ENCODE measurements at places on chromosomes 7 and 10. TPM values are rescaled to one million over a fixed set of nuclear protein-coding genes. Genes with fewer than 3 reads are reported as not detected.

GRCh38 chr10:99658622-99659030 is 683 bp upstream of the ENTPD7 start:
- no peak for DNase-seq
- H3K4me3 ChIP-seq: peak overlapping the region; percentile 75
- H3K27ac ChIP-seq: no peak overlapping the region
- peaks cover 20% of the 10 kb centered on the region for H3K4me1 ChIP-seq

DNA sequence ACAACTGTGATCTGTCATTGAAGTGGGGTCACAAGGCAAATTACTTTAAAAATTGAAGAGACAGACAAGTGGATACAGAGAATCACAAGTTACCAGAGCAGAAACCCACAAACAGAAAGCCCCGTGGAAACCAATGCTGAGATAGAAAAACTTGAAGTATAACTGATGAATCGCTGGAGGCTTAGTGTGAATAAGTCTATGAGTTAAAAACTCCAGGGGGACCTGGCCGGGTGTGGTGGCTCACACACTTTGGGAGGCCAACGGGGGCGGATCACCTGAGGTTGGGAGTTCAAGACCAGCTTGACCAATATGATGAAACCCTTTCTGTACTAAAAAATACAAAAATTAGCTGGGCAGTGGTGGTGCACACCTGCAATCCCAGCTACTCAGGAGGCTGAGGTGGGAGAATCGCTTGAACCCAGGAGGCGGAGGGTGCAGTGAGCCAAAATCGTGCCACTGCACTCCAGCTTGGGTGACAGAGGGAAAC is 69.7 kb upstream of the ZNRF2 start:
- H3K27ac ChIP-seq: no peak overlapping the region
- no peaks in the 10 kb centered on the region for H3K36me3 ChIP-seq
- H3K4me3 ChIP-seq: no peak overlapping the region
- H3K4me1 ChIP-seq: peaks cover 11% of the 10 kb centered on the region
- H3K27me3 ChIP-seq: no peaks in the 10 kb centered on the region

The KIAA1549 gene
- total RNA-seq: 3.2 TPM

DNA sequence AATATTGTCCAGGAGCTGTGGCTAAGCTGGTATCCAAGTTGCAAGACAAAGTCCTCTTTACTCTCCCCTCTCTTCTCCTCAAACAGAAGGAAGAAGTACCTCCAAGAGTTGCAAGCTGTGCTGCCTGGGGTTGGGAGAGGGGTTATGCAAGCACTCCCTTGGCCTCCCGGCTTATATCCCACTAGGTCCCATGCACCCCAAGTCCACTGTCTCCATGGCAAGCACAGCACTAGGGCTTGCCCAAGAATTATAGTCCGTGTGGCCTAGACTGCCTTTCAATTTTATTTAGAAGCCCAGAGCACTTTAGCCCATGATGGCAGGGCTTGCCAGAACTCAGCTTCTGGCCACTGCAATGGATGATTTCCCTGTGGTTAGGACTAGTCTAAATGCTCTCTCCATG is 40.4 kb upstream of the TECTB start:
- no peaks in the 10 kb centered on the region for H3K27me3 ChIP-seq
- no peak overlapping the region for H3K27ac ChIP-seq
- DNase-seq: peak; percentile 70

DNA sequence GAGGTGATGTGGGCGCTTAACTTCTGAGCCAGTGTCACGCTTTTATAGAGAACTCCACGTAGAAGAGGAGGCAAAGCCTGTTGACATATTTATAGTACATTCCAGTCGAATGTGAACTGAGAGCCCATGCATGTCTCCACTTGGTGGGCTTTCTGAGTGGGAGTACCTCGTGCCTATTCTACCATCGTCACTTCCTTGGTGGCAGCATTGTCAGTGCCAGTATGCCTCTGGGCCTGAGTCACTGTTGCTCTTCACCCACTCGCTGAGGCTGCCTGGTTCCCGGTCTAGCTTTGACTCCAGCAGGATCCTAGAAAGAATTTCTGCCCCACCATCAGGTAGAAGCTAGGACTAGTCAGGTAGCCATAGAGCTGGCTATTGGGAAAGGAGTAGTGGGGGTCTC is 30.0 kb upstream of the CDH23 start:
- H3K4me3 ChIP-seq: no peak overlapping the region
- peaks cover 13% of the 10 kb centered on the region for H3K36me3 ChIP-seq
- H3K4me1 ChIP-seq: no peaks in the 10 kb centered on the region
- no peak for DNase-seq
- H3K27ac ChIP-seq: no peak overlapping the region

The CFAP46 gene
- 0.17 TPM for total RNA-seq

All from esophagus muscularis mucosa (tissue), 4 donors.